Spinal cord (tissue), 10 donors: ENCODE measurements at places on chromosomes 7 and 10.
A peak's percentile ranks its signal among the peaks of the same experiment; 100 is the strongest.

DNA sequence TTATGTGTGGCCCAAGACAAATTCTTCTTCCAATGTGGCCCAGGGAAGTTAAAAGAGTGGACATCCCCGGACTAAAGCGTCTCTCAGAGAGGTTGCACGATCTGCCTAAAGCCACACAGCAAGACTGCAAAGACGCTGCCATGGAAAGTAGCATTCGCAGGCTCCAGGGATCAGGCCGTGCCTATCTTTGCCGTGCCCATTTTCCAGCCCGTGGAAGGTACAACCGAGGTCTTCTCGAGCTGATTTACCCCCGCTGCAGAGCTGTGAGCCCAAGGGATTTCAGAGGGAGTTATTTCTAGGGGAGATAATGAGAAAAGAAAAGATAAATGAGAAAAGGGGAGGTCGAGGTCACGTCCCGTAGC lies 1.0 kb upstream of the NYAP1 start:
- no peak for DNase-seq

DNA sequence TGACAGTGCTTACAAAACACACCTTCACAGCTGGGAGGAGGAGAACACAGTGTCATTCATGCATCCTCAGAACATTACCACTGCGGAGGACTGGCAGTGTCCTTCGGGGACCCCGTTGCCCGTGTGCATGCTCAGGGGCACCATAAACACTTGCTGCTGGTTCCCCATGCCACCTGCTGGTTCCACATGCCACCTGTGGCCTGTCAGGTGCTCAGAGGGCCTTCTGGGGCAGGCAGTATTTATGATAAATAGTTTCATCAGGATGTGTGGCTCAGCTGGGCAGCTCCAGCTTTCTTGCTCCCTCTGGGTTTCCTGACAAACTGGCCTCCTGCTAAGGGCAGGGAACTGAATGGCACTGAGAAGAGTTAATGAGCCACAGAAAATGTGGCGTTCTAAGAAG lies 32.1 kb downstream of the CELF2 start:
- DNase-seq = peak; percentile 31

DNA sequence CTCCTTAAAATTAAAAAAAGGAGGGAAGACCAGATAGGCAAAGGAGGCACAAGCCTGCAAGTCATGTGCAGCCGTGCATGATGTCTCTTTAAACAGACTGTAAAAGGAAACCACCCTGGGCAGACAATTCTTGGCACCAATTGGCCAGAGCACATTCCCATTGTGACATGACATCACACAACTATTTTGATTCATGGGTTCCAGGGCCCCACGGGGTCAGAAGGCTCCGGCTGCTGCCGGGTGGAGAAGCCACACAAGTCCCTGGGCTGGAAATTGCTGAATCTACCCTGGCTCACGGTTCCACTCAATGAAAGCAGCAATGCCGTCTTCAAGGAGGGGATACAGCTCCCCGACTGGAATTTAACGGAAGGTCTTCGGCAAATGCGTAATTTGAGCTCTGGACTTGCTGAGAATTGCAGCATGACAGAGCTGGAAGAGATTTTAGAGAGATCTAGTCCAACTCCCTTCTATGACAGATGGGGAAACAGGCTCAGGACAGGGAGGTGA lies 140.5 kb downstream of the PRKAG2 start:
- peak; percentile 81 for DNase-seq

DNA sequence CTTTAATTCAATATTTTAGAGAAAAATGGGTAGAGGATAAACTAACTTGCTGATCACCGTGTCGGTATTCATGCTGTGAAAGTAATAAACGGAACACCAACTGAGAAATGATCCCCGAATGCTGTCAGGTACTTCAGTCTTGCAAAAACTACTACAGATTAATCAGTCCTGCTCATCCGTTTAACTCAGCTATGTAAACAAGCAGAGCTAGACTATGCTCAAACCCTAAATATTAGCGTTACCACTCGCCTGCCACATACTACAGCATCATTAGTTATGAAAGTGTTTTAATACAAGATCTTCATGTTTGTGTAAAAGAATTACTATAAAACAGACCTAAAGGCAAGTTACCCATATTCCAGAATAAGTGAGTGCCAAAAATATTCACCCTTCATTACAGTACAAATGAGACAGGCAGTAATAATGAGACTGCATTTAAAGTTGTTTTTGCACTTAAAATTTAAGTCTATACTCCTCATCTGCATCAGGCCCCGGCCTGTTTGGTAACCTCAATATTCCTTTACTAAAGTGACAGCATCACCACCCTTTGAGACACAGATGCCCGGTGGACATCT lies 952 bp downstream of the DNMBP start:
- peak; percentile 46 for DNase-seq

- no peak for DNase-seq
Measured at GRCh38 chr10:79361726-79362397, 14.6 kb downstream of the PPIF start.

DNA sequence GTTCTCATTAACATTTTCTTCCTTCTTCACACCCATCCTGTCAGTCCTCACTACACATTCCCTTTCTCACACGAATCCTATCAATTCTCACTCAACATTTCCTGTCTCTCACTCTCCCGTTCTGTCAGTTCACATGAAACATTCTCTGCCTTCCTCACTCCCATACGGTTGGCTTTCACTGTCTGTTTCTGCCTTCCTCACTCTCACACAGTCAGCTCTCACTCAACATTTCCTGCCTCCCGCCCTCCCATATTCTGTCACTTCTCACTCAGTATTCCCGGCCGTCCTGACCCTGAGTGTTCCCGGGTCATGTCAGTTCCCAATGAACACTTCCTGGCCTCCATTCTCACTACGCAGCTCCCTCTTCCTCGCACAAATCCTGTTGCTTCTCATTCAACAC lies 61.5 kb downstream of the DYNC2I1 start:
- DNase-seq = peak; percentile 4

- DNase-seq = no peak
Measured at GRCh38 chr7:16978358-16979244, 96.8 kb upstream of the AGR3 start.

GRCh38 chr7:149291036-149291780 lies 29.2 kb downstream of the ZNF783 start:
- DNase-seq = no peak

GRCh38 chr7:35390146-35390545 lies 136.2 kb upstream of the TBX20 start:
- DNase-seq = no peak

- no peak for DNase-seq
Measured at GRCh38 chr10:83816942-83817341, 322.4 kb upstream of the GHITM start.

DNA sequence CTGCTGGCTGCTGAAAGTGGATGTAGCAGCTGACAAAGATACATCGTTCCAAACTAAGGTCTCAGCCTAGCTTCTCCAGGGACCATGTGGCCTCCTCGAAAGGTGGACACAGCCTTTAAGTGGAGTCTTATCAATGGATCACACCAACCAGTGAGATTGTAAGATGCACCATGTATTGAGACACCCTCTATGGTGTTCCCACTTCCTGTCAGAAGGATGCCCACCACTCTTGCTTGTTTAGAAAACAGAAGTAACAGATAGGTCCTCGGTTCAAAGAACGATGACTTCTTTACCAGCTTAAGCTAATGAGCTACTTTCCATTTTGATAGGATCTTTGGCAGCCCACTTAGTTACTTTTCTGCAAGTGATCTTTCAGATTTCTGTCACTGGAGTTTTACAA lies 34.3 kb downstream of the SLC25A13 start:
- no peak for DNase-seq

GRCh38 chr10:4051011-4051640 lies 266.1 kb upstream of the KLF6 start:
- DNase-seq = no peak

DNA sequence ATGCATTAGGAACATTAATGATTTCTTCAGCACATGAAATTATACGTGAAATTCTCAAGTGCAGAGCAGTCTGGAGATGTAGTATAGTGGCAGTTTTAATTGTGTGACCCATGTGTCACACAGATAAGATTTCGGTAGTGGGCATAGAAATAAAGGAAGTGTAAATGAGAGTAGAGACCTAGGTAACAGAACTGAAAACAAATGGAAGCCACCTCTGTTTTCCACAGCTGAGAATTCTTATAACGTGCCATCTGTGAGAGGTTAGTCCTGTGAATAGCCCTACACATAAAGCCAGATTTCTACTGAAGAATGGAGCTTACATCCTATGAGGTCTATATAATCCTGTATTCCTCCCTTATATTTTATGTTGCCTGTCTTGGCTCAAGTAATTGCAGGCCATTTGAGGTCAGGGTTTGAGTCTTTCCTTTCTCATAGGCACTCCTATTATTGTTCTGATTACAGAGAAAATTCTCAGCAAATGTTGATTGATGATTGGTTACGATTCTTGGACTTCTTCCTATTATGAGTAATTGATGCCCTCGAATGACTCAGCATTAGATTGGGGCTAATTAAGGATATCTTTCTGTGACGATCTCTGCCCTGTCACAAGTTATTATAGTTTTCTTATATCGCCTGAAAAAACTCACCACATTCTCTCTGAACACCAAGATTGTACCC lies 258.2 kb downstream of the KIF20B start:
- no peak for DNase-seq
